ENCODE measurements at places on chromosomes 6 and 20. TPM values are rescaled to one million over a fixed set of nuclear protein-coding genes. Genes with fewer than 3 reads are reported as not detected.

Gene PROKR2
- not detected for total RNA-seq

Gene ENPP1
- 30.9 TPM for total RNA-seq

Gene SNHG17
- total RNA-seq, result 21.0 TPM

Gene NOX3
- total RNA-seq, result 2.1 TPM

Gene TRIM40
- not detected for total RNA-seq

Gene ETV7
- total RNA-seq, result 0.29 TPM

Gene PMEPA1
- total RNA-seq, result 14.2 TPM

Gene RIPOR3
- total RNA-seq, result 18.1 TPM

Gene EPB41L1
- 91.2 TPM for total RNA-seq

Gene SNX21
- total RNA-seq, result 41.5 TPM

Gene ZBP1
- 0.23 TPM for total RNA-seq

Gene PLEKHG1
- 47.4 TPM for total RNA-seq

Gene ALDH5A1
- 21.0 TPM for total RNA-seq

Gene POPDC3
- 4.7 TPM for total RNA-seq

Gene RSPH4A
- total RNA-seq, result 1.9 TPM

Gene ARFGEF3
- total RNA-seq, result 8.1 TPM

Gene OLIG3
- not detected for total RNA-seq
